ENCODE measurements at places on chromosomes 7 and 10.

GRCh38 chr10:34649385-34649784 lies 165.7 kb downstream of the PARD3 start:
- no peak for DNase-seq

GRCh38 chr10:110134917-110135316 lies 72.5 kb upstream of the MXI1 start:
- DNase-seq: no peak

DNA sequence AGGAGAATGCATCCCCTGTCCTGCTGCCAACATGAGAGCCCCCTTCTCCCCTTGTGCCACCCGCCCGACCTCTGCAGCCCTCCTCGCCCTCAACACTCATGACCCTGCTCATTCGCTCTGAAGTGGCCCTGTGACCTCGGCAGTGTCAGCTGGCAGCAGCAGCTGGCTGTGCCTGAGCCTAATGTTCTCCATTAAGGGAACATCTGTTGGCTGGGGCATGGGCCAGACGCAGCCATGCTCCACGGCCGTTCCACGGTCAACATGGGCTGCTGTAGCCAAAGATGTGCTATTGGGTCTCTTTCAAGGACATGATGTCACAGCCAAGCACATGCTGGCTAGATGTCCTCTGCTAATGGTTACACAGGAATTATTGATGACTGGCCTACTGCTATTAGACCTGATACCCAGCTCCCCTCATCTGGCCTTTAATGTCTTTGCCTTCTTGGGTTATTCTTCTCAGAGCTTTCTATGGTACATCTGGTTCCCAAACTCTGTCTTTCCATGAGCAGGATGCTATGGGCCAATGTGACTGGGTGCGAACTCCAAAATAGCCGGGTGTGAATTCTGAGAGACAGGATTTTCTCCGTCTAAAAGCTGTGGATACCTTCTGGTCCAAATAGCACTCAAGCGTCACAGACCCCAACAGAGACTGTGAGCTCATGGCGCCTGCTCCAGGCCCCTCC lies 22.4 kb downstream of the ADCYAP1R1 start:
- no peak for DNase-seq

- DNase-seq: peak; percentile 72
These were observed 216.6 kb downstream of the ZMYND11 start for GRCh38 chr10:351770-352334.

- peak; percentile 92 for DNase-seq
These were observed 1.4 kb upstream of the LCOR start for GRCh38 chr10:96830511-96831199.

- no peak for DNase-seq
These were observed 8.0 kb downstream of the PDGFA start for GRCh38 chr7:511476-512145.

- no peak for DNase-seq
These were observed 262.2 kb downstream of the CCSER2 start for GRCh38 chr10:84590327-84591193.

DNA sequence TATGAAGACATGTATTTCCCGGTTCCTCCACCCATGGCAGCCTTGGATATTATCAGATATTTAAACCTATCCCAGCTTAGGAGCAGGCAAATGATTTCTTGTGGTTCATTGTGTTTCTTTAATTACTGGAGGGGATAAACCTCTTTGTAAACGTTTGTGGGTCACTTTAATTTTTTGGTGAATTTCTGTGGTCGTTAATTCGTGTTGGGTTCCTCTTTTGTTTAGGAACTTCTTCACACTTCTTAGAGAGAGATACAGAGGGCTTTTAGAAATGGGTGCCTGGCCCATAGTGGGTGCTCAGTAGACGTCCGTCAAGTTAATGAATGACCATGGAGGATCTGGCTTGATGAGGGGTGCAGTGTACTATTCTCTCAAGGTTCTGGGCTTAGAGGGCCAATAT lies 27.2 kb upstream of the NUB1 start:
- no peak for DNase-seq
